Immature natural killer cell (primary cell): ENCODE measurements at places on chromosomes 4 and X.

GRCh38 chr4:163744861-163745260 lies 250.4 kb downstream of the TMA16 start:
- DNase-seq = no peak

DNA sequence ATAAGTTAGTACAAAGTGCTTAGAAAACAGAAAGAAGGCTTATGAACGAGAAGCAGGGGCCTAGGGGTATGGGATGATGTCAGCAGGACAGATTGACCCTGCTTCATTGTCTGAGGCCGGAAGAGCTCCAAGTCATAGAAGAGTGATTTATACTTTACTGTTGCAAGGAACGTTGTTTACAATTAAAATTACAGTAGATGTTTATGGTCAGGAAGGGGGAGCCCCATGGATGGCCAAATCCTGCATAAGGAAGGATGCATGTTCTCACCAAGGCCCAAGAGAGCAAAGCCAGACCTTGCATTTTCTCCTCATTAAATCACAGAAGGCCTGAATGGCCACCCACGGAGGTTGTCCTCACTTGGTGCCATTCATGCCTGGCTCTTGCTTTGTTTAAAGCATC lies 115.3 kb downstream of the LDB2 start:
- no peak for DNase-seq

GRCh38 chrX:19566359-19567222 lies 51.3 kb upstream of the MAP3K15 start:
- peak; percentile 14 for DNase-seq

DNA sequence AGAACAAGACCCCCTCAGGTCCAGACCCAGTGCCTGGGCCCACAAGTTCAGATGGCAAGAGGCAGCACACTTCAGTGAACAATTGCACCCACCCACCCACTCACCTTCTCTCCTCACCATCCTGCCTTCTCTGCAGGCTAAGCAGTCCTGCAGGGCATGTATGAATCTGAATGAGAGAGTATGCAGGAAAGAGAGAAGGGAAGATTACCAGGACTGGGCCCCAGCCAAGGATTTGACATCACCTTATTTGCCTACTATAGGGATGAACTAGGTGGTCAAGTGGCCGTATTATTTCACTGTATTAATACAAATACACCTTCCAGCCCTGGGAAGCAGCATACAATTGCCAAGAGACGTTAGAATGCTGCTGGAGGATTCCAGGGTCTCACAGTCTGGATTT lies 2.1 kb upstream of the ZNF141 start:
- no peak for DNase-seq

- no peak for DNase-seq
Measured at GRCh38 chr4:163772238-163772637, 277.7 kb downstream of the TMA16 start.

- DNase-seq = no peak
Measured at GRCh38 chrX:118347131-118347530, 1.2 kb downstream of the WDR44 start.

DNA sequence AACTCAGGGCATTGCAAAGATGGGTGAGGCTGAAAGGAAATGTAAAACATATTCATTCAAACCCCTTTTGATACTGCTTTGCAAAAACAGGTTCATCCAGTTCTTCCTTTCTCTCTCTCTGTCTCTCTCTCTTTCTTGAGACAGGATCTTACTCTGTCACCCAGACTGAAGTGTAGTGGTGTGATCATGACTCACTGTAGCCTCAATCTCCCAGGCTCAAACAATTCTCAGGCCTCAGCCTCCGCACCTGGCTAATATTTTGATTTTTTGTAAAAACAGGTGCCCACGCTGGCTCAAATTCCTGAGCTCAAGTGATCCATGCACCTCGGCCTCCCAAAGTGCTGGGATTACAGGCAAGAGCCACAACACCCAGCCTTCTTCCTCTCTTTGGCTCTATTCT lies 15.6 kb upstream of the DCHS2 start:
- DNase-seq = no peak

DNA sequence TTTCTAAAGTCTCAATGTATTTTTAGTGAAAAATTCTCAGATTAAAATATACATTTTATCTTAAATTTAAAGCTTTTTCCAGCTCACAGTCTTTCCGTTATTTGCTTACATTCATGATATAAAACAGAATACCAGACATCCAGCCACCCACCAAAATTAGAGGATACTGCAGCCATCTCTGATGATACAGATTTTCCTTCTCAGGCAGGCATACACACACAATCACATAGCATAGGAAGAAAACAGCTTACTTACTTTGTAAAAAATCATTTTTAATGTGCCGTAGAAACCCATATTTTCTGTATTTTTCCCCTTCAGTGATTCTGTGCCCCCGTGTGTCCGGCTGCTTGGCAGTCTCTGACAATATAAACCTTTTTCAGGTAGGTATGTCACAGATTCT lies 183.7 kb downstream of the FBXW7 start:
- no peak for DNase-seq

DNA sequence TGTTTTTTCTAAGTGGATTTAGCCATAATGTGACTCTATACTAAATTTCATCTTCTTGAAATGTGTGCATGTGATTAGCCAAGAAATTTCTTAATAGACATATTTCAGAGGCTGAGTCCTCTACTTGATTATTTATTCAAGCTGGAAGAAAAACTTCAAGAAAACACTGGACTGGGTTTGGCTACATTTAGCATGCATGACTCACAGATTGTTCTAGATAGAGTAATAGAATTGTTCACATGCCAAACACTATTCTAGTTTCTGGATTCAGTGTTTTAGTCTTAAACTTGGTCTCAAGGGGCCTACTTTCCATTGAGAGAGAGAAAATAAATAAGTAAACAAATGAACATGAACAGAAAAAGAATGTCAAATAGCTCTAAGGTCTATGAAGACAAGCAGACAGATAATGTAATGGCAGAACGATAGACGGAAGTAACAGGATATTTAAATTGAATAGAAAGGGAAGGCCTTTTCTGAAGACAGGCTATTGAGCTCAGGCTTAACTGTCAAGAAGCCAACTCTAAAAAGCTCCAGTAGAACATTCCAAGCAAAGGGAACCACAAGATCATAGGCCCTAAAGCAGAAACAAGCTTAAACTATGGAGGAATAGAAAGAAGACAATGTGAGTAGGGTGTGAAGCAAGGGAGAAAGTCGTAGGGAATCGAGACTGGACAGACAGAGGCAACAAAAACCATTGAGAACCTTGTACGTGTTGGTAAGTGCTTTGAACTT lies 104.6 kb downstream of the TMEM144 start:
- no peak for DNase-seq

- no peak for DNase-seq
Measured at GRCh38 chr4:6699388-6699787, 5.7 kb downstream of the S100P start.

DNA sequence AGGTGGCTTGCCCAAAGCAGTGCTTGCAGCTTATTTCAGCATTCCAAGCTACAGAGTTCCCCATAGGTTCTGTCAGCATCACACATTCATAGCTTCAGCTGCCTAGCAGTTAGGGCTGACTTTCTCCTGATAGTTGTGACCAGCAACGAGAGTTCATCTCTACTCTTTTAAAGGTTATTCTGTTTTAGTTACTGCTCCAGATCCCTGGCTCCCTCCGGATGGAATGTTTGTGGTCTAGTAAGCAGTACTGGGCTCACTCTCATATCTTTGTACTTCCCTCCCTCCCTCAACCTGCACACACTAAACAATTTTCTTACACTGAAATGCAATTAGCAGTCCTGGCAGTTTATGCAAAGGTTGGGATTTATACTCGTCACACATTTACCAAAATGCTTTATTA lies 43.9 kb downstream of the PTTG2 start:
- DNase-seq = no peak
